ENCODE measurements at places on chromosomes 7 and 10.
A peak's percentile ranks its signal among the peaks of the same experiment; 100 is the strongest.

DNA sequence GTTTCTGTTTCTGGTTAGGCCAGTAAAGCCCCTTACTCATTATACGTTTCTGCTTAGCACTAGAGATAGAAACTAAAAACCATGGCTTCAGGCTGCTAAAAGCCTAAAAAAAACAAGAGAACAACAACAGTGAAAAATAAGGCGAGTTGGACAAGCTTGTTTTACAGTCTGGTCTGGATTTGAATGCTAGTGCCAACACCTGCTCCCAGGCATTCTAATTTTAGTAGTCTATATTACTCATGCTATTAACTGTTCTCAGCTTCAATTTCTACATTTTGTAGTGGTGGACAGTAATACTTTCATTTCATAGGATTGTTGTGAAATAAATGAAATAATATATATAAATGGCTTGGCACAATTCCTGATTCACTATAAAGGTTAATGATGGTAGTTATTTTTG is 108.5 kb downstream of the HBP1 start:
- DNase-seq = no peak

- DNase-seq = no peak
Measured at GRCh38 chr7:115135769-115136410, 214.0 kb downstream of the MDFIC start.

- DNase-seq = no peak
Measured at GRCh38 chr10:96263176-96263575, 8.2 kb downstream of the BLNK start.

- no peak for DNase-seq
Measured at GRCh38 chr10:59910867-59911266, 4.5 kb upstream of the CCDC6 start.

DNA sequence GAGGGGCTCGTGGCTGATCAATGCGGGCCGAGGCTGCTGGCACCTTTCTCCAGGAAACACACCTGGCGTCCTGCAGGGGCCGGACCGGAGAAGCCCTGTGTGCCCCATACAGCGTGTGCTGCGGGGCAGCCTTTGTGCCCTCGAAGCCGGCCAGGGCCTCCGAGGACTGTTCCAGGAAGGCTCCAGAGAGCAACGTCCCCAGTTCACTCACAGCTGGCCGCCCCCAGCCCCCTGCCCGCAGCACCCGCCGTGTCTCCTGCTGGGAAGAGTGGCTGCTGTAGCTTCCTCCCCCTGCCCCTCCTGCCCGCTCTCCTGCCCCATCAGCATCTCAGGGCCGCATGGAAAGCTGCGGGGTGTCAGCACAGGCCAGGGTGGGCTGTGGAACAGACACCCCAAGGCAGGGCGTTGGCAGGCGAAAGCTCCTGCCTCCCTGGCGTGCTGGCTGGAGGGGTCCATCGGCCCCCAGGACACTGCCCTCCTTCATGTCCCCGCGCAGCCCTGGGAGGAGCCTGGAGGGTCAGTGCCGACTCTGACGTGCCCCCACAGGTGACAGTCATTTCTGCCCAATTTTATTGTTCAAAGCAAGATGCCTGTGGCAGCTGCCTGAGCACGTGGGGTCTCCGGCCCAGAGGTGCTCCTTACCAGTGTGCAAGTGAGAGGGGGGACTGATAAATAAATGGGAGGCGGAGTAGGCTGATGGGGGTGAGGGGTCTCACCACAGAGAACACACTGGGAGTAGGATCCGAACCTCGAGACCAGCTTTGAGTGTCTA is 95.8 kb upstream of the DIP2C start:
- no peak for DNase-seq

DNA sequence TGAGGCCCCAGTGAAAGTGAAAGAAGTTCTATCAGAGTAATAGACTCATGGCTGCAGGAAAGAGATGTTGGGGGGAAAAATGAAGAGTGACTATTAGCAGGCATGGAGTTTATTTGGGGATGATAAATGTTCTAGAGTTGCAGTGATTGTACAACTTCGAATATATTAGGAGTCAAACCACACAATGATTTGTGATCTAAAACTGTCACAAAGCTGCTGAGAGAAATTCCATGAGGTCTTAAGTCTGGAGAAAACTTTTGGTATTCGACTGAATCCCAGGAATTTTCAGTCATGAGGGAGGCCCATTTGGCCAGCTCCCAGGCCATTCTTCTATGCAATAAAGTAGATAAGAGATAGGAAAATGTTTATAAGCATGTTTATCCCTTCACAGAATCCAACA is 55.9 kb upstream of the UNC5B start:
- peak; percentile 43 for DNase-seq

- peak; percentile 30 for DNase-seq
Measured at GRCh38 chr7:101410743-101411507, 48.2 kb downstream of the COL26A1 start.
